Mucosa of gallbladder (tissue), 1 donor: ENCODE measurements at places on chromosomes 12 and 14.
A peak's percentile ranks its signal among the peaks of the same experiment; 100 is the strongest.

DNA sequence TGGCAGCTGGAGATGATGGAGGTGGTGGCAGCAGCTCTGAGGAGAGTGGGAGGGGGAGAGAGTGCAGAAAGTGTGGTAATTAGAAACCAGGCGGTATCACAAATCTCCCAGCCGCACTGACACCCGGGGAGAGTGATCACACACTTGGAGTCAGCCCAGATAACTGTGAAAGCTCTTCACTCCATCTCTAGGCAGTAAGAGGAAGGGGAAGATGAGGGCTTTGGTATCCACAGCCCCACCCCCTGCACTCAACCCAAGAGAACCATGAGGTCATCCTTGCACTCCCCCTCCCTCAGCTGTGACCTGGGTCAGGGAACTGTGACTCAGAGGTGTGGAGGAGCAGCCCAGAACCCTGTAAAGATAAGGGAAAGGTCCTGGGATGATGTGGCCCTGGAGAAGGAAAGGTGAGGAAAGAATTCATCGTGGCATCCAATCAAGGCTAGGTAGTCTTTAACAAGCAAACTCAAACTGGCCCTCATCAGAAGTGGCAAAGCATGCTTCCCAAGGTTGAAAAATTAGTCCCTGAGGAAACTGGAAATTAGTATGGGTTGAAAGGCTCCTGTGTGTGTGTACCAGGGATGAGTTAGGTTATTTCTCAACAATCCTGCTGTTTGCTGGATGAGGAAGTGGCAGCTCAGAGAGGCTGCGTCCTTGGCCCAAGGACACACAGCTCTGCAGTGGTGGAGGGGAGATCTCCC, 111.0 kb upstream of the LHX5 start:
- DNase-seq: no peak

GRCh38 chr14:59406454-59407245, 58.5 kb downstream of the GPR135 start:
- DNase-seq: no peak

- DNase-seq: no peak
Observed at GRCh38 chr12:106670131-106670530, 87.3 kb downstream of the RFX4 start.

- peak; percentile 70 for DNase-seq
Observed at GRCh38 chr12:15856097-15856982, 25.8 kb upstream of the STRAP start.

DNA sequence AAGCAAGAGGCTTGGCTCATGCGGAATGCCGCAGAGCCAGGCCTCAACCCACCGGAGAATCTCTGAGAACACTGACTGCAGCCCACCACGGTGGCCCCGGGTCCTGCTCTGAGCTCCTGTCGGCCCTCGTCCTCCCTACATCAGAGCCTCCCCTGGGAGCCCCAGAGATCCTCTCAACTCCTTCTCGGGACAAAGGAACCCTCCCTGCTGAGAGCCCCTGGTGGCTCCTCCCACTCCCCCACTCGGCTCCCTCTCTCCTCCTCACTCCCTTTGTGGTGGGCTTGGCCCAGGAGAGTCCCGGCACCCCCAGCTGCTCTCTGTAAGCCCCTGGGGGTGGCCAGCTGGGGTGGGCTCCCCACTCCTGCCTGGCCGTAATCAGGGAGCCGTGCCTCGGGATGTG, 11.1 kb upstream of the INF2 start:
- DNase-seq: no peak

GRCh38 chr12:47852096-47852571, 32.4 kb upstream of the HDAC7 start:
- no peak for DNase-seq

- no peak for DNase-seq
Observed at GRCh38 chr12:14710632-14711320, 14.4 kb upstream of the GUCY2C start.

- DNase-seq: no peak
Observed at GRCh38 chr12:51954561-51955361, 3.3 kb downstream of the ACVR1B start.

GRCh38 chr14:49306152-49306751, 279.9 kb downstream of the RPS29 start:
- no peak for DNase-seq

DNA sequence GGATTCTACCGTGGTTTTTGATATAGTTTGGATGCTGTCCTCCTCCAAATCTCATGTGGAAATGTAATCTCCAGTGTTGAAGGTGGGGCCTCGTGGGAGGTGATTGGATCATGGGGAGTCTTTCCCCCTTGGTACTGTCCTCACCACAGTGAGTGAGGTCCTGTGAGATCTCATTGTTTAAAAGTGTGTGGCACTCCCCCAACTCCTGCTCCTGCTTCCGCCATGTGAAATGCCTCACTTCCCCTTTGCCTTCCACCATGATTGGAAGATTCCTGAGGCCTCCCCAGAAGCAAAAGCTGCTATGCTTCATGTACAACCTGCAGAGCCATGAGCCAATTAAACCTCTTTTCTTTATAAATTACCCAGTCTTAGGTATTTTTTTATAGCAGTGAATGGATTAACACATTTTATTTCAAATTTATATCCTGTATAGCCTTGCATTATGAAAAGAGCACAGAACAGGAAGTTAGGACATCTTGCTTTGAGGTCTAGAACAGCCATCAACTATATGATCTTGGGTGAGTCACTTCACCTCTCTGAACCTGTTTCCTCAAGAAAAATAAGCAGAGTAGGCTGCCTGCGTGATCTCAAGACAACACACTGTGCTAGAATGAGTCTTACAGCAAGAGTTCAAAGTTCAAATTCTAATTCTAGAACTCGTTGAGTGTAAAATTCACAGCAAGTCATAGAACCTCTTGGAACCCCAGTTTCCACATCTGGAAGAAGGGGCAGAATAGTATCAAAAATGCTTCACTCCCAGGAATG, 160.9 kb upstream of the EEA1 start:
- peak; percentile 26 for DNase-seq

- DNase-seq: peak; percentile 38
Observed at GRCh38 chr12:12600659-12601058, 11.0 kb upstream of the CREBL2 start.

DNA sequence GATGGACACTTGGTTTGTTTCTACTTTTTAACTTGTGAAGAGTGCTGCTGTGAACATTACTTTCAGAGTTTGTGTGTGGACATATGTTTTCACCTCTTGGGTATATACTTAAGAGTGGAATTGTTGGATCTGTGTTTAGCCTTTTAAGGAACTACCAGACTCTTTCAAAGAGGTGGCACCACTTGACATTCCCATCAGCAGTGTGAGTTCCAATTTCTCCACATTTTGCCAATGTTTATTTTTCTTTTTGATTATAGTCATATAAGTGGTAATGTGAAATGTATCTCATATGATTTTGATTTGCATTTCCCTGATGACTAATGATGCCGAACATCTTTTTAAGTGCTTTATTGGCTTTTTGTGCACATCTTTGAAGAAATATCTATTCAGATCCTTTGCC, 44.8 kb downstream of the ARHGAP5 start:
- no peak for DNase-seq

DNA sequence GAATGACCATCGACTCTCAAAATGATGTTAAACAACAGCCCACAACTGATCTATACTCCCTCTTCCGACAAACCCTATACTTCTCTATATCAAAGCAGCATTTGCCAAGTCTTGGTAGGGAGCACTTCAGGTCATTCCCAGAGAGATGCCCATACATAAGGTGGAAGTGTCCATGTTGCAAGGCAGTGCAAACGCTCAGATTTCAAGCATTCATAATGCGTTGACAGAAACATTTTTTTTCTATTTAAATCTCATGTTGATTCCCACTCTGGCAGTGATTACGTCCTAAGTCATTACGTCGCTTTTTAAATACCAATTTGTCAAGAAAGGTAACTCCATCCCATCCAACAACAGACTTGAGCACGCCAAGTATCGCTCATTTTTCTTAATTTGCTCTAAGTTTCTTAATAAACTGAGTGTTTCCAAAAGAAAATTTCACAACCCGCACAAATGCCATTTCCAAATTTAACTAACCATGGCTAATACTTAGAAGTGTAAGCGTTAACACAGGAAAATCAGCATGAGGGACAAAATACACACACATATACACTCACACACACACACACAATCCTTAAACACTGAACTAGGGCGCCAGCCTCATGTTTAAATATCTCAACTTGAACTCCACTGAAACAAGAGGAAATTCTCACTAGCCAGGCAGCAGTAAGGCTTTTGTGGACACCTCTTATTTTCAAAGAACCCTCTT, 1.1 kb downstream of the GXYLT1 start:
- no peak for DNase-seq

DNA sequence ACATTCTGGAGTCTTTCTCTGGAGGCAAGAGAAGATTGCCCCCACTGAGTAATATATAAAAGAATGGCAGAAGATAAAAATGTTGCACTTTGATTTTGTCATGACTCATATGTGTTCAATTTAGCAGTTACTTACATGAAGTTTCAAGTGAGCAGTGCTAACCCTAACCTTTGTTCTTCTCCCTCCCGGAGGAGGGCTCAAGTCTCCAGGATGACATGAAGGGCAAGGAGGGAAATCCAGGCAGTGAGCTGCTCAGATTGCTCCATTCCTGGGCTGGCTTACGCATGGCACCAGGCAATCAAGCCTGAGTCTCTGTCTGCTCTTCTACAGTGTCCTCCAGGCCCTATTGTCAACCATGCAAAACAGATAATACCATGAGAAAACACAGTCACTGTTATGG, 322.3 kb downstream of the DUSP6 start:
- no peak for DNase-seq

DNA sequence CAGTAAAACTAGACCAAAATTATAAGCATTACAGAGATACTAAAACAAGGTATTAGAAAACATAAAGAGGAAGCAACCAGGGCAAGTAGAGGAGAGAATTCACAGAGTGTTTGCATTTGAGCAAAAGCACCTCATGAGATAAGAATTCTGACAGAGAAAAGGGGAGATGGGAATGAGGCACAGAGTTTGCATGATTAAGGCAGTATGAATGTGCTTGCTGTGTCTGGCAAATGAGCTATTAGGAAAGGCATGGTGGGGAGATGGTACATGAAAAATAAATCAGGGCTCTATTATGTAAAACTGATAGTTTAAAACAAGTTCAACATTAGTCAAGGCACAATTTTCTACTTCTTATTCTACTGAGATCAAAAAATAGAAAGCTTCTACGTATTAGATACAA, 23.1 kb downstream of the GARIN6 start:
- DNase-seq: no peak

DNA sequence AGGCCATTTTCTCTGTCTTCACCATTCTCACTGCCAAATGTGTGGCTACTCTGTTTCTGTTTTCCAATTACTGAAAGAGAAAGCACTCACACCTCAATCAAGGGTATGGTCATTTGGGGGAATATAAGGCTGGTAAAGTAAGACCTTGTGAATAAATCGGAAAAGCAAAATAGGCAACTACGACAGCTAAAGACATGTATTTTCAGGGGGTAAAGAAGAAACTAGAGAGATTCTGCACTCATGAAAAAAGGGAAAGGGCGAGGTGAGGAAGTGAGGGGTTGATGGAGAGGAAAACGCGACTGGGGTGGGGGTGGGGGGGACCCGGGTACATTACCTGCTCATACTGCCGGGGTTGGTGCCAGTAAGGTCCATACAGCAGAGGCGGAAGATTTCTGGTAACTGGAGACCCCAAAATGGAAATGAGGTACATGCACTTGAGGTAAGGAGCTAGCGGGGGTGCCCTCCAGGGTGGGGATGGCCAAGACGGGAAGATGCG, 19.3 kb downstream of the CHD8 start:
- DNase-seq: no peak

DNA sequence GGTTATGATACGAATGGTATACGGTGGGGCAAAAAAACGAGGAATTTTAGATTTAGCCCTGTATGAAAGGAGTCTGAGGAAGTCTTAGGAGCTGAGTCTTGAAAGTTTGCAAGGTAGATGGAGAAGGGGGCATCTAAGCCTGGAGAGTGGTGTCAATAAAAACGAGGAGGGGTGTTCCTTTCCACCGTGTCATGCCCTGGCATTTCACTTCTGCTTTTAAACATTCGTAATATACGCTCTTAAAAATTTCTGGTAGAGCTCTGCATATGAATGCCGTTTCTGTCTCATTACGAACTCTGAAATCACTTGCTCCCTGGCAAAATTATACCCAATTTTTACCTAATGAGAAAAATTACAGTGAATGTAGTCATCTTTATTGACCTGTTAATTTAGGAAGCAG, 170.2 kb downstream of the ERC1 start:
- DNase-seq: no peak

DNA sequence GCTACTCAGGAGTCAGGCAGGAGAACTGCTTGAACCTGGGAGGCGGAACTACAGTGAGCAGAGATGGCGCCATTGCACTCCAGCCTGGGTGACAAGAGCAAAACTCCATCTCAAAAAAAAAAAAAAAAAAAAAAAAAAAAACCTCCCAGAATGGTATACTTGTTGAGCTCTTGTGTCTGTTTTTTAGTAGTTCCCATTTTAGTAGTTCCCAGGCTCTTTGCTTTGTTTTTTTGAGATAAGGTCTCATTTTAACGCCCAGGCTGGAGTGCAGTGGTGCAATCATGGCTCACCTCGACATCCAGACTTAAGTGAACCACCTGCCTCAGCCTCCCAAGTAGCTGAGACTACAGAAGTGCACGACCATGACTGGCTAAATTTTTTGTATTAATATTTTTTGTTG, 13.4 kb downstream of the ATXN2 start:
- DNase-seq: no peak
